ENCODE measurements at places on chromosomes 3 and 15.

- DNase-seq = no peak
Measured at GRCh38 chr3:146513386-146514051, 30.9 kb downstream of the PLSCR1 start.

- DNase-seq = no peak
Measured at GRCh38 chr15:42133356-42133755, 23.1 kb downstream of the PLA2G4F start.

DNA sequence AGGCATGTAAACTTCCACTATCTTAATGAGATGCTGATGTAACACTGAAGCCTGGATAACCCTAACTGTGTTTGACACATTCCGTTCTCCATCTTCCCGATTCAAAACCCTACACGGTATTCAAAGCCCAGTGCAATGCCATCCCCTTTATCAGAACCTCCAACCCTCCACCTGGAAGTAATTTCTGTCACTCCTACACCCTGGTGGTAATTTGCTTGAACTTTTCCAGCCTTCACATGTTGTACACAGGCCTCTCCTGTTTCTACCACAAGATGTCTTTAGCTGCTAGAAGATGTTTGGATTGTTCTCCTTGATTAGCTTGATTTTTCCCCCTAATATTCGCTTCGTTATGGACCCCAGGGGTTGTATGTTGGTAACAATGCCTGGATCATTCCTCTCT, 208.9 kb downstream of the CHST2 start:
- DNase-seq = no peak

GRCh38 chr3:100047455-100048141, 66.7 kb downstream of the FILIP1L start:
- DNase-seq = no peak

DNA sequence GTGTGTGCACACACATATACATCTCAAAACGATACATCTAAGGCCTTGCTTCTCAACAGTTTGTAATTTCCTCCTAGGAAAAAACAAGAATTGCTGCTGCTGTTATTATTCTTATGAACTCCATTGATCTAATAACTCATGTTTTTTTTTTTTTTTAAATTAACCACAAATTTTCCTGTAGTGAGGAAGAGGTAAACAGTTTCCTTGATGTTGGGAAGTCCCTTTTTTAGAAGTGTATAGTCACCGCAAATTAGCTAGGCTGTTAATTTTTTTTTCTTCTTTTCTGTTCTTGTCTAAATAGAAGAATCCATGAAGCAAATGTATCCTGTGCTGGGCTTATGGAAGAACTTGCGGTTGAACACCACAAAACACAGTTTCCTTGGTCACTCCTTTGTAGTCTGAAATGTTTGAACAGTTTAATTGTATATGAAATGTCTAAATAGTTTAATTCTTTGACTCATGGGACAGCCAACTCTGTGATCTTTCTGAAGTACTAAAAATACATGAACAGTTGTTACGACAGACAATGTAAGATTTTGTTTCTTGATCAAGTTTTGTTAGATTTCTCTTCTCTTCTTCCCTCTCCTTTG, 64.5 kb downstream of the MITF start:
- DNase-seq = no peak

DNA sequence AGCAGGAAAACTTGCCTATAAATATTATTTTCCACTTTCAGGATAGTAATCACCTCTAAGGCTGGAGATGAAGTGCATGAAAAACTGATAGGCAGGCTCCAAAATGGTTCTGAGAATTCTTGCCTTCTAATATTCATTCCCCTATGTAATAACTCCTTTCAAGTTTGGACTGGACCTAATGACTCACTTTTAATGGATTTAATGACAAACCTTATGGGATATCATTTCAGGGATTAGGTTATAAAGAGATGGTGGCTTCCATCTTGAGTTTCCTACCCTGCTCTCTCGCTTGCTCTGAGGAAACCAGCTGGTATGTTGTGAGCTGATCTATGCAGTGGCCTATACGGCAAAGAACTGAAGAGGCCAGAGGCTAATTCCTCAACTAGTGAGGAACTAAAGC, 192.0 kb downstream of the BCHE start:
- DNase-seq = no peak

GRCh38 chr3:52524752-52525679, 8.6 kb downstream of the NT5DC2 start:
- DNase-seq = no peak

DNA sequence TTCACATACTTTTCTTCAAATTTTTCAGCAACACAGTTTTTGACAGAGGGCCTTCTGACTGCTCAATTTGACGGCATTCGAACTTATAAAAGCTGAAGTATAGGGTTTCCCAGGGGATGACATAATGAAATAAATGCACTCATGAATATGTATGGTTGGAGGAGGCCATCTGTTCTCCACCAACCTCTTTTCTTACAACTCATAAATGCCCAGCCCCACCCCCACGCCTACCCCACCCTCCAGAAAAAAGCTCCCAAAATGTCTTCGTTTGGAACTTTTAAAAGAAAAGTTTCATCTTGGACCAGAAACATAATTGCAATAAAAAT, 211.6 kb upstream of the LRRN1 start:
- DNase-seq = no peak

- DNase-seq = no peak
Measured at GRCh38 chr3:177835917-177836316, 638.6 kb upstream of the TBL1XR1 start.

GRCh38 chr3:149120051-149120972, 9.1 kb upstream of the HPS3 start:
- DNase-seq = no peak

- DNase-seq = no peak
Measured at GRCh38 chr3:135982922-135983581, 17.5 kb downstream of the PPP2R3A start.

GRCh38 chr3:20648294-20648693, 462.3 kb upstream of the SGO1 start:
- DNase-seq = no peak

DNA sequence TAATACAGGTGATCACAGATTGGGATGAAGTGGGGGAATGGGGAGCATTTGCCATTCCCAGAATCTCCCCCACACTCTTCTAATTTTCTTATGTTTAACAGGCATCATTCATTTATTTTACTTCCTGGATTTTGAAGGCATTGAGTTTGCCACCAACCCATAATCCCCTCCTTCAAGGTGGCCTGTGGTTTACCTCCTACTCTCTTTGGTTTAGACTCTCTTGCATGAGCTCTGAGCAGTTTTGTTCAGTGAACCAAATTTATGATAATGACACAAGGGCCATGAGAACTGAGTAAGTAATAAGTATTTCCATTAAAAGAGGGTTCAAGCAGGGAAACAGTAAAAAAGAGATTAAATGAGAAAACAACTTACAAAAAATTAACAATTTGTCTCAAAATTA, 703.1 kb upstream of the CFAP20DC start:
- DNase-seq = no peak

DNA sequence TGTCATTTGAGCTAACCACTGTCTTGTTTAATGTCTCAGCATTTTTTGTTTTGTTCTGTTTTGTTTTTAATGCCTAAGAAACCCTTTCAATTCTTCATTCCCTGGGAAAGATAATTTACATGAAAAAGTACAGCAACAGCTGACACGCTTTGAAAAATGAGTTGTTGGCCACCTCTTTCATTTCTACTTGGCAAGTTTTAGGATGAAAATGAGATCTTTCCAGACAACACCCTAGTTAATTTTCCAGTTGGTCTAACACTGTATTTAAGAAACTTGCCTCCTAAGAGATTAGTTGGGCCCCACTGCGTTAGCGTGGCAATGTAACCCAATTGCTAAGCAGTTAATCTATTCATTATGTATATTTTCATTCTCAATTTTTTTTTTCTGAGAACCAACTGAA, 194.0 kb upstream of the LRRN1 start:
- no peak for DNase-seq
